Stimulated activated CD4-positive, alpha-beta T cell treated with anti-CD3 and anti-CD28 coated beads, Interleukin-12 subunit alpha, Interleukin-12 subunit beta, amount 100 ng/mL, for 48 hours (primary cell): ENCODE measurements at places on chromosomes 7 and 10.

DNA sequence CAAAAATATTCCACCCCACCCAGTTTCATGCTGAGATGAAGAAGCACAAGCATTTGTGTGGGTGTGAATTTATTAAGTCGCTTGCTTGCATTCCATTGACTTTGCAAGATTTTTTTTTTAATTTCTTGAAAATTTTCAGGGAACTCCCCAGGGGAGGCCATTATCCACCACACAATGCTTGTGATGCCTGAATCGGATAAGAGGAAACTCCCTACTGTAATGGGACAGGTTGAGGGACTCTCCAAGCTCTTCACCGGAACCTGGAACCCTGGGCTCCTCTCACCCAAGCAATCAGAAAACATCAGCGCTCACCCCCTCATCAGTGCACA, 153.6 kb upstream of the ZMIZ1 start:
- DNase-seq: no peak

DNA sequence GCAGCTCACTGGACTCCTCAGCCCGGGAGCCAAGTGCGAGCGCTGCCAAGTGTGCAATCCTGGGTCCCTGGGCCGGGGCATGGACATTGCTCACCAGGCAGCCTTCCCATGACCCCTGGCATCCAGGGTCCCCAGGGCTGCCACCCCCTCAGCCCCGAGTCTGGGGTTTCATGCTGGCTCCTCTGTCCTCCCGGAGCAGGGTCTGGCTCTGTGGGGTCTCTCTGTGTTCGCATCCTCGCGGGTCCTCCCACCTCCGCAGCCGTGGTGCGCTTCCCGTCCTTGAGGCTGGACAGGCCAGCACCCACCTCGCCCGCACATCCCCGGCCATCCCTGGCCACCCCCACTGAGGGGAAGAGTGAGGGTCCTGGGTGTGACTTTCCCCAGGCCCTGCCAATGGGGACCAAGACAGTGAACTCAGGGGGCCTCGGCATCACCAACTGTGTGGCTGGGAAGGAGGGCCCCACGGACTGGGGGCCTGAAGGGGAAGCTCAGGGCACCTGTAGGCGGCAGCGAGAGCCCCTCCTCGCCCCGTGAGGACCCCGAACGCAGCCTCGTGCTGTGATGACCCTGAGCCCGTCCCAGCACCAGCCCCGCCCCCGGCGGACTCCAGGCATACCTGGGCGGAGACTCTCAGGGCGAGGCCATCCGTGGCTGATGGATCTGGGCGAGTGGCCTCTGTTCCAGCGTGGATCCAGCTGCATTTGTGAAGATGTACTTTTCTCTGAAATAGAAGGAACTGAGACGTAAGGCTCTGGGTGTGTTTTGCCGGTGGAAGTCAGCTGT, 50.3 kb upstream of the CFAP46 start:
- no peak for DNase-seq

DNA sequence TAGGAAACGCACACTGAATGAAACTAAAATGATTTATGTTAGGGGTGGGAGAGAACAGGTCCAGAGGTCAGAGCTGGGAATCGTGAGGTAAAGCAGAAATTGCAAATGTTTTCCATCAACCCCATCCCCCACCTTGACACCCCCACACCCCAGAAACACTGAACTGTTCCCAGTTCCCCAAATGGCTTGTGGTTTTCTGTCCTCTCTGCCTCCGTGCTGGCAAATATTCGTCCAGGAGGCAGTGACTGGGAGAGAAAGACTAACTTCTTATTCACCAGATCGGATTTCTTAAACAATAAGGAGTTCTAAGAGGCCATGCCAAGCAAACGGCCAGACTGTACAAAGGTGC, 730 bp upstream of the RASSF4 start:
- no peak for DNase-seq

- DNase-seq: no peak
Observed at GRCh38 chr10:60798031-60798430, 19.8 kb downstream of the CDK1 start.

DNA sequence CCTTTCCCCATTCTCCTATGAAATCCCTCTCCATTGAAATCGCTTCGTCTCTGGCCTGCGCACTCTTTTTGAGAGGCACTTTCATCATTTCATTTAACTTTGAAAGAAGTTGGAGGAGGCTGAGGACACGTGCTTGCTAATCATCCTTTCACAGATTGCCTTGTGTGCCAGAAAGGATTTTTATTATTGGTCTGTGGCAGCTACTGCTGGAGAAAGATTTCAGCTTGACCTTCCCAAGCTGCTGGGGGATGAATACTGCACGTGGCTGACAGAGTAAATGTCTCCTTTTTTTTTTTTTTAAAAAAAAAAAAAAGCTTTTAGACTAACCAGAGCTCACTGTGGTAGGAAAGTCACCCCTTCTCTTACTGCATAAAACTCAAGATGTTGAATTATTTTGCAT, 44.2 kb upstream of the KCNIP2 start:
- DNase-seq: no peak

DNA sequence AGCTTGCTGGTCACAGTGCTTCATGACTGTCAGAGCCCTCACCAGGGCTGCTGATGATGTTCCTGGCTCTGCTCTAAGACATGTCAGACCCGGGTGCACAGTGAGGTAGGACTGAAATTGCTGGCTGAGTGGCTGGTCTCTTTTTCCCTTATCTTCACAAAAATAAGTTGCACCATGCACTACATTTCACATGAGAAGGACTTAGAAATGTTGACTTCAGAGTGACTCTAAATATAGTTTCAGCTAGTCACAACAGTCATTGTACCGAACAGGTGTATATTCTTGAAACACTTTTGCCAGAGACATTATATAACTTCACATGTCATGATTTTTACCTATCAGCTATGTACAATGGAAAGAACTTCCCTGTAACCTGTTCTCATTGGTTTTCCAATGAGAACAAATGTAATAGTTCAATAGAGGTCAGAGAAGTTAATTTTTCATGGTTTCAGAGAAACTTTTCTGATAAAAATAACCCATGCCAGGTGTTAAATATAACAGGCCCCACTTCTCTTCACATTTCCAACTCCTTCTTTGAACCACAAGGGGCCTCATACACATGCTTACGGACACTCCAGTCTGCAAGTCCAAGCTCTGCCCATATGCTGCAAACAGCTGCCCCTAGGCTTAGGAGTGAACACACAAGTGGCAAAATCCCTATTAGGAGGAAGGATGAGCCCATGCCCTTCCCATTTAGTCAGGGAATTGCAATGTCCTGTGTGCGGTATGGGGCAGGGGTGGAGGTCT, 115.6 kb downstream of the CDK6 start:
- no peak for DNase-seq

DNA sequence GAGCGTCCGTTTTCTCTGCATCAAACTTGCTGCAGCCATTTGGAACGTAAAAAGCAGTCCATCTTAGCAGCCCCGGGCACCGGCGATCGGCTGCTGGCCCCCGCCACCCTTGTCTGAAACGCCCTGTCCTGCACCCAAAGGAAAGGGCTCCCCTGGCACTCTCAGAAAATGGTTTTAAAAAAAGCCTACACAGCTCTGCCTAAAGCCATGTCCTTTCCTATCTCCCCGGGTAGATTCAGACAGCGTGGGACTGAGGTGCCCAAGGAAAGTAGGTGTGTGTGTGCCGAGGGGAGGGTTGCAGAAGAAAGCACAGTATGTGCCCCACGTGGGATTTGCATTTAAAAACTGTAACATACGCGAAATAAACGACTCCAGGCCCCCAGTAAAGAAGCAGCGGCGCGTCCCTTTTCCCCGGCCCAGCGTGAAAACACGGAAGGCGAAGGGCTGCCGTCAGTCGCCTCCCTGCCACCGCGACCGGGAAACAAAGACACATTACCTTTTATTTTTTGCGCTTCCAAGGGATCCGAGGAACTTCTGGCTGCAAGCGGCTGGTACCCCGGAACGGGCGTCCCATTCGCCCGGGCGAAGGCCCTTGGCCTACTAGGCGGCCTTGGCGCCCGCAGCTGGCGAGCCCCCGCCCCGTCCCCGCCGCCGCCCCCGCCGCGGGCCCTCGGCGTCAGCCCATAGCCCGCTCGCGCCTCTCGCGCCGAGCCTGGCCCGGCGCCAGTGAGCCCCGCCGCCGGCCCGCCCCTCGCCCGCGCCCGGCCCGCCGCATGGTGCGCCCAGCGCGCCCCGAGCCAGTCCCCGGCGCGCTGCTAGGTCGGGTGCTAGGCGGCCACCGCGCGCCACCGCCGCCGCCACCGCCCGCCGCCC, 304.6 kb downstream of the PRPF18 start:
- no peak for DNase-seq

- no peak for DNase-seq
Observed at GRCh38 chr10:89304026-89304425, 2.2 kb downstream of the IFIT2 start.

- DNase-seq: no peak
Observed at GRCh38 chr7:137243741-137244140, 99.8 kb downstream of the PTN start.

DNA sequence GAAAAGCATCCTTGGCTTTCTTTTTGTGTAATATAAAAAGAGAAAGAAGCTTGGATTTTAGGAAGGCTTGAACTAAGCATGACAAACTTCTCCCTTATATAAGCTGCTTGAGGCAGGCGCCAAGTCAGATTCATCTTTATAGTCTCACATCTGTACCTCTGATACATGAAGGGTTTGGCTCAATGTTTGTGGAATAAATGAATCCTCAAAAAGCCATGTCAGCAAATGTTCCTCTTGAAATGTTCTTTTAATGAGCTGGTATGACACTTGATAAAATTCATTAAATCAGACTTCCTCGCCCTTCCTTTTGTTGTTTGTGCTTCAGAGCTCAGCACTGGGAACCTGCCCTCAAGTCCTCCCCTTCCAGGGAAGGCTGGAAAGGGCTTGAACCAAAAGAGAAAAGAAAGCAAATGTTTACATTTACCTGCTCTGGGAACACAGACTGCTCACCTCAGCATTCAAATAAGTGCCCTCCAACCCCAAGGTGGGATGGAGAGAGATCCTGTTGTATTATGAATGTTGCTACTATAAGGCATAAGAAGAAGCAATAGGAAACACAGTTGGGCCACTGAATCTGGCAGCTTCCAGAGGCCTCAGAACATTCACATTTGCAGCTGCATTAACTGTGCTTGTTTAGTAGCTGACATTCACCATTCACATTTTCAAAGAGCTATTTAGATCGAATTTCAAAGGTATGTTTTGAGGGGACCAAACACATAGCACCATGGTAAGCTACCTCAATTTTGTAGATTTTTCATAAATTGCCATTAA, 212.6 kb downstream of the CACNA2D1 start:
- no peak for DNase-seq

DNA sequence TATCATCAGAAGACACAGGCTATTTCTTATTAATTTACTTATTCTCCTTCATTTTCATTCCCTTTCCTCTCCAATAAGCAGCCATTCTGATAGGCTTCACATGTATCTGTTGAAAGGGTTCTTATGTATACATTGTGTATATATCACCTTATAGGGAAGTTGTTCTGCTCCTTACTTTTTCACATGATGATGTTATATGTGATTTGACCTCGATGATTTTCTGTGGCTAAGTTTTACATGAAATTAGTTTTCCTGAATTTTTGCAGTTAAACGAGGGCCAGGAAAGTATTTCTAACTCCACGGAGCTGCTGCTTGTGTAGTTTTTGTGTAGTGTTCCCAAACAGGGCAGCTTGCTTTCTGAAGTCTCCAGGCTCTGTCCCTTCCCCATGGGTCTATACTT, 84.5 kb downstream of the SH2D4B start:
- DNase-seq: no peak

DNA sequence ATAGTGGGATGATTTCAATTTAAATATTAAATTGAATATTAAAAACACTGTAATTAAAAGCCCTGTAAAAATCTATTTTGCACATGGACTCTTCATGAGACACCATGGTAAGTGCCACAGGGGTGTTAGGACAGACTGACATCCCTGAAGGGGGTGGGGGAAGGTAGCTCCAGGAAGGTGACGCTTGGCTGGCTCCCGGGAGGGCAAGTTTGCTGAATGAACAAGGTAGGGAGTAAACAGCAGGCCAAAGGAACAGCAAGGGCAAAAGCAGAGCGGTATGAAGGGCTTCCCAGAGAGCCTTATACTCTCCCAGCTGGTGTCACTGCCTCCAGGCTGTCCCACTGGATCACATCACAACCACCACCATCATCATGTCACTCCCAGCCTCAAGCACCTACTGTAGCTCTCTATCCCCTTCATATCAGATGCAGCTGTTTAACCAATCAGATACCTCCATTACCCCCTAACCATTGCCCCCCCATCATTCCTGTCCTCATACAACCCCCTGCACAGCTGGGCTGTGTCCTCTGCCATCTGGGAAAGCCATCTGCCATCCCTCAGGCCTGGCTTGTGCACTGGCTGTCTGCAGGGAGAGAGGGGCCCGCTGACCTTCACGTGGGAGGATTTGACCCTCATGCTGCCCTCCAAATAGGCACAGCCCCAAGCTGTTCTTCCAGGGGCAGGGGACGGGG, 19.5 kb downstream of the HSPA12A start:
- DNase-seq: no peak

- DNase-seq: no peak
Observed at GRCh38 chr7:74674166-74674565, 16.6 kb downstream of the GTF2I start.

- no peak for DNase-seq
Observed at GRCh38 chr7:31019509-31019908, 32.6 kb upstream of the ADCYAP1R1 start.

DNA sequence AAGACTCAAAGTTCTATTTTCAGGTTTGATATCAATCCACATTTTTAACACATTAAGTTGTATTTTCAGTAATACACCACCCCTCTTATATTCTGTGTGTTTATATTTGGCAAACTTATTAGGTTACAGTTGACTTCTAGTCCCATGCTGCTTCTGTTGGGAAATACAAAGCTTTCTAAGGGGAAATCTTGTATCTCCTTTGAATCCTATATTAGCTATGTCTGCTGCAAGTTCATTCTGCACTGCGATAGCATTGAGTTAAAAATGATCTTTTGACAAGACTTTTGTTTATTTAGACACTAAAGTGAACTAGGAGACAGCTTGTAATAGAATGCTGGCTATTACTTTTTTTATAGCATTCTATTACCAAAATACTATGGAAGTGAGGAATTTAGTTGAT, 625.1 kb upstream of the ANKRD30A start:
- DNase-seq: no peak

GRCh38 chr10:436013-436697, 253.3 kb downstream of the DIP2C start:
- DNase-seq: no peak

- no peak for DNase-seq
Observed at GRCh38 chr7:24545215-24545614, 28.0 kb upstream of the PALS2 start.
